RWPE2 (cell line): ENCODE measurements at places on chromosomes 12 and 14.

GRCh38 chr12:75982169-75982564 lies 49.4 kb downstream of the PHLDA1 start:
- no peaks in the 10 kb centered on the region for H3K36me3 ChIP-seq
- peaks cover 32% of the 10 kb centered on the region for H3K4me1 ChIP-seq
- DNase-seq = no peak
- H3K4me3 ChIP-seq = no peak overlapping the region

DNA sequence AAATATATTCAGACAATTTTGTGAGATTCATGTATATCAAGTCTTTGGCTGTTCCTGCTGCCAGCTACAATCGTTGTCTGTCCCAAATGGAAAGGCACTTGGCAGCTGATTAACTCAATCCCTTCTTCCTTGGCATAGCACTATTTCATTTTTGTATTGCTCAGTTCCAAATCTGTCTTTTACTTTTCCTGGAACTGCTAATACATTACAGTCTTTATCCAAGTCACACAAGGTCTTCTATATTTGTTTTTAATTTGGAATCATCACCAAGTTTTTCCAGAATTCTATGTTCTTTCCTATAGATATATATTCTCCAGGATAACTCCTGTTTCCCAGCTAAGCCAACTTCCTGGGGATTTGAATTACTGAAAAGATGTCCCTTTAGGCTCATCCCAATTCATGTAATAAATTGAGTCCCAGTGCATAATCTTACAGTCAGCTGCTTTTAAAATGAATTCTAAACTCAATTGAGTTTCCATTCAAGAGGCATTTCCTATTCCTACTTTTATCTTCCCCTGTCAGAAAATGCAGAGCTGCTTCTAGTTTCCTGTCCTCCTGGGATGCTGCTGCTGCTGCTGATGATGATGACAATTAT lies 45.9 kb downstream of the DYRK2 start:
- no peak for DNase-seq
- H3K27ac ChIP-seq = no peak overlapping the region
- no peak overlapping the region for H3K4me3 ChIP-seq
- no peaks in the 10 kb centered on the region for H3K27me3 ChIP-seq

- DNase-seq = no peak
- H3K4me1 ChIP-seq = no peaks in the 10 kb centered on the region
- no peak overlapping the region for H3K4me3 ChIP-seq
- no peaks in the 10 kb centered on the region for H3K27me3 ChIP-seq
- H3K36me3 ChIP-seq = no peaks in the 10 kb centered on the region
Observed at GRCh38 chr14:88168498-88169165, 154.4 kb downstream of the KCNK10 start.

DNA sequence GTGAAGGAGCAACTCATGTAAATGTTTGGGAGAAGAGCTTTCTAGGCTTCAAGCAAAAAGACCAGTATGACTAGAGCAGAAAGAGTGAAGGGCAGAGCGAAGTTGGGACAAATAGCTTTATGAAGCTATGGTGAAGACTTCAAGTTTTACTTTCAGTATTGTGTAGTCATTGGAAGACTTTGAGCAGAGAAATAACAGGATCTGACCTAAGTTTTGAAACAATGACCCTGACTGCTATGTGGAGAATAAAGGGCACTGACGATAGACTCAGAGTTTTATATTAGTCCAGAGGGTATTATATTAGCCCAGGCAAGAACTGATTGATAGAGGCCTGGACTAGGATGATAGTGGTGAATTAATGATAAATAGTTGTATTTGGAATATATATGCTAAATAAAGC lies 187.3 kb downstream of the KTN1 start:
- no peak overlapping the region for H3K27ac ChIP-seq
- H3K36me3 ChIP-seq = no peaks in the 10 kb centered on the region
- no peak for DNase-seq

GRCh38 chr14:81859046-81859445 lies 325.4 kb upstream of the SEL1L start:
- no peaks in the 10 kb centered on the region for H3K4me1 ChIP-seq
- no peak for DNase-seq
- no peaks in the 10 kb centered on the region for H3K27me3 ChIP-seq
- H3K27ac ChIP-seq = no peak overlapping the region
- no peaks in the 10 kb centered on the region for H3K36me3 ChIP-seq
- no peak overlapping the region for H3K4me3 ChIP-seq

GRCh38 chr14:36845356-36846012 lies 183.8 kb downstream of the PAX9 start:
- H3K27me3 ChIP-seq = peaks cover 3% of the 10 kb centered on the region
- H3K27ac ChIP-seq = no peak overlapping the region
- no peak for DNase-seq
- no peak overlapping the region for H3K4me3 ChIP-seq

DNA sequence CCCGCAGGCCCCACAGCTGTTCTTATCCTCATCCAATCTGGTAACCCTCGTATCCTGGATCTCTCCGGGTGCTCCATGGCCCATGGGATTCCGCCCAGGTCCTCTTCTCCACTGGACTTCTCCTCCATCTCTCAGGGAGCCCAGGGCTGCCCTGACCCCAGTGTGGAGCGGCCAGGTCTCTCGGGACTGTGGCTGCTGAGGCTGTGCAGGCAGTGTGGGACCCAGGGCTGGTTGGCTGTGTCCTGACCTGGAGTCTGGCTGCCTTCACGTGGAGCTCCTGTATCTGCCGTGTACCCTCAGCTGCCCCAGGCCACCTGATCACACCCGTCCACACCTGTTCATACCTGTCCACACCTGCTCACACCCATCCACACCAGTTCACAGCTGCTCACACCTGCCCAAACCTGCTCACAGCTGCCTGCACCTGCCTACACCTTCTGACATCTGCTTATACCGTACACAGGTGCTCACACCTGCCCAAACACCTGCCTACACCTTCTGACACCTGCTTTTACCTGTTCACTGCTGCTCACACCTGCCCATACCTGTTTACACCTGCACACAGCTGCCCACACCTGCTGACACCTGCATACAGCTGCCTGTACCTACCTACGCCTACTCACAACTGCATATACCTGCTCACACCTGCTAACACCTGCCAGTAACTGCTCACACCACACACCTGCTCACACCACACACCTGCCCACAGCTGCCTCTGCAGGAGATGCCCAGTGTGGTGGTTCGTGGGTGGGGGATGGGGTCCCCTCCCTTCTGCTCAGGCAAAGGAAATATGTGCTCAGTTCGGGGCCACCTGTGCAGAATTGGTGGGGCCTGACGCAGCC lies 92.2 kb downstream of the GALNT9 start:
- no peaks in the 10 kb centered on the region for H3K36me3 ChIP-seq
- H3K27ac ChIP-seq = no peak overlapping the region
- H3K4me3 ChIP-seq = no peak overlapping the region
- DNase-seq = peak; percentile 46
- no peaks in the 10 kb centered on the region for H3K27me3 ChIP-seq

- no peaks in the 10 kb centered on the region for H3K27me3 ChIP-seq
- peaks cover 14% of the 10 kb centered on the region for H3K4me1 ChIP-seq
- H3K36me3 ChIP-seq = no peaks in the 10 kb centered on the region
- H3K27ac ChIP-seq = peak overlapping the region; percentile 90
- no peak for DNase-seq
Observed at GRCh38 chr12:121926874-121927706, 8.7 kb downstream of the CFAP251 start.

GRCh38 chr14:102686196-102686801 lies 91.0 kb upstream of the TRAF3 start:
- no peak for DNase-seq
- H3K27me3 ChIP-seq = no peaks in the 10 kb centered on the region
- peaks cover 45% of the 10 kb centered on the region for H3K36me3 ChIP-seq
- H3K4me3 ChIP-seq = no peak overlapping the region
- no peak overlapping the region for H3K27ac ChIP-seq
- H3K4me1 ChIP-seq = peaks cover 5% of the 10 kb centered on the region

GRCh38 chr12:116182359-116183063 lies 95.0 kb downstream of the MED13L start:
- H3K4me3 ChIP-seq = no peak overlapping the region
- H3K36me3 ChIP-seq = no peaks in the 10 kb centered on the region
- no peak for DNase-seq
- peaks cover 9% of the 10 kb centered on the region for H3K4me1 ChIP-seq

GRCh38 chr12:128930606-128931005 lies 77.3 kb downstream of the GLT1D1 start:
- H3K36me3 ChIP-seq = no peaks in the 10 kb centered on the region
- H3K27ac ChIP-seq = no peak overlapping the region
- no peaks in the 10 kb centered on the region for H3K27me3 ChIP-seq
- no peak for DNase-seq

DNA sequence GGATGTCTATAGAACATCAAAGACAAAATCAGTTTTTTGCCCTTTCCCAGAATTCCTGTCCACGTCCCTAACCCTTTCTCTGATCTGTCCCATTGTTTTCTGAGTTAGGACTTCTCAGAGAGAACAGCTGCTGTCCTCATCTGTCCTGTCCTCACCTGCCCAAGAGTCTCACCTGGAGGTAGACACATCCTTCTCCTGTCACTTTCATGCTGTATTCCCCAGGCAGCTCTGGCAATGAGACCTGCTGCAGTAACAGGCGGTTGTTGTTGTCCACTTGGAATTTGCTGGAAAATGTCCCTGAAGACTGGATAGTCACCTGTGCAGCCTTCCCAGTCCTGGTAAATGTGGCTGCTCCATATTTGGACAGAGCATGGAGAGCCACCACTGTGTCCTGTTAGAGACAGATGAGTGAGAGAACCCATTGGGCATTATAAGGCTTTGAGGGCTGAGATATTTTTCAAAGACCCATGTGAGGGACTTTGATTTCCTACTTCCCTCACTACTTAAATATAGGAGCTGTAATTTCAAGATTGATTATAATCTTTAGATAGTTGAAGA lies 43.2 kb downstream of the A2M start:
- H3K27me3 ChIP-seq = no peaks in the 10 kb centered on the region
- no peaks in the 10 kb centered on the region for H3K4me1 ChIP-seq
- no peak overlapping the region for H3K4me3 ChIP-seq

DNA sequence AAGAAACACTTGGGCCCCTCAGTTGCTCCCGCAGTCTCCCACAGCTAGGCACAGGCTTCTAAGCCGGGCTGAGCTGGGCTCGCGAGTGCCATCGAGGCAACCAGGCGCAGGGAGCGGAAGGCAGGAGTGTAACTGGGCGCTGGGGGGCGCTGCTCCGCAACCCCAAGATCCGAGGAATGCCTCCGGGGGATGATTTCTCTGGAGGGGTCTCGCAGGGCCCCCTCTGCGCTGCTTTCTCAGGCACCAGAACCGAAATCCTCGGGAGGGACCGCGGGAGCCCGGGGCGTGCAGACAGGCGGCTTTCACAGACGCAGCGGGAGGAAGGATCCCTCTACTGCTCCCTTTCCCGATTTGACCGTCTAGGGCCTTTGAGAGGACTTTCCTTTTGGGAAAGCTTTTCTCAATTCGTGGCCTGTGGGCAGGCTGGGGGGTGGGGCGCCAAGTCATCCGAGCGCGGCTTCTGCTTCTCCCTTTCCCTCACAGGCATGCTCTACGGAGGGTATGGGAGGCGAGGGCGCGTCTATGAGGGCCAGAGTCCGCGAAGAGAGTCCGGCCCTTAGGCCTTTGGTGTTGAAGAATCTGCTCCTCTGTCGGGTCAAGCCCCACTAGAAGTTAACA lies 4.3 kb upstream of the NKX2-1 start:
- no peak overlapping the region for H3K27ac ChIP-seq
- peaks cover 2% of the 10 kb centered on the region for H3K4me1 ChIP-seq
- no peaks in the 10 kb centered on the region for H3K36me3 ChIP-seq
- no peak overlapping the region for H3K4me3 ChIP-seq

- DNase-seq = no peak
- H3K27me3 ChIP-seq = no peaks in the 10 kb centered on the region
- H3K4me3 ChIP-seq = no peak overlapping the region
- no peaks in the 10 kb centered on the region for H3K36me3 ChIP-seq
- peaks cover 12% of the 10 kb centered on the region for H3K4me1 ChIP-seq
Observed at GRCh38 chr12:15636060-15636890, 152.9 kb downstream of the EPS8 start.
